Ovary (tissue), 10 donors: ENCODE measurements at places on chromosomes 1 and 21. TPM values are rescaled to one million over a fixed set of nuclear protein-coding genes. Genes with fewer than 3 reads are reported as not detected.

TMEM200B gene
- 22.6 TPM for polyA plus RNA-seq

DNAJC8 gene
- 181 TPM for polyA plus RNA-seq

CD1B gene
- 0.38 TPM for polyA plus RNA-seq

OVAAL gene
- not detected for polyA plus RNA-seq

CLCA4 gene
- not detected for polyA plus RNA-seq

GJA4 gene
- 7.9 TPM for polyA plus RNA-seq

PAPPA2 gene
- 0.01 TPM for polyA plus RNA-seq

CD5L gene
- not detected for polyA plus RNA-seq

HCRTR1 gene
- polyA plus RNA-seq, result not detected

TMEM167B gene
- polyA plus RNA-seq, result 24.4 TPM

RAP1GAP gene
- 1.1 TPM for polyA plus RNA-seq

CTBS gene
- polyA plus RNA-seq, result 27.5 TPM

BRINP3 gene
- polyA plus RNA-seq, result 0.52 TPM

SYCP1 gene
- polyA plus RNA-seq, result not detected

TNFSF4 gene
- polyA plus RNA-seq, result 2.1 TPM

CACNA1S gene
- 0.05 TPM for polyA plus RNA-seq

CAMTA1 gene
- polyA plus RNA-seq, result 88.5 TPM

FMO1 gene
- polyA plus RNA-seq, result 3.8 TPM

KCNK1 gene
- 4.9 TPM for polyA plus RNA-seq

SGIP1 gene
- 7.0 TPM for polyA plus RNA-seq

ANGPTL7 gene
- polyA plus RNA-seq, result 4.1 TPM

BCL2L15 gene
- polyA plus RNA-seq, result 0.21 TPM

TMPRSS2 gene
- not detected for polyA plus RNA-seq

SERTAD4 gene
- polyA plus RNA-seq, result 6.5 TPM

POTED gene
- polyA plus RNA-seq, result not detected

RHD gene
- polyA plus RNA-seq, result not detected

HPDL gene
- polyA plus RNA-seq, result 0.12 TPM

ESRRG gene
- polyA plus RNA-seq, result 0.15 TPM

OR2T29 gene
- polyA plus RNA-seq, result not detected
